ENCODE measurements at places on chromosomes 7 and 10.
A peak's percentile ranks its signal among the peaks of the same experiment; 100 is the strongest.

GRCh38 chr7:6284055-6284400, 11.6 kb upstream of the CYTH3 start:
- DNase-seq: no peak

- DNase-seq: peak; percentile 95
Measured at GRCh38 chr10:73529089-73529832, 33.4 kb upstream of the PPP3CB start.

DNA sequence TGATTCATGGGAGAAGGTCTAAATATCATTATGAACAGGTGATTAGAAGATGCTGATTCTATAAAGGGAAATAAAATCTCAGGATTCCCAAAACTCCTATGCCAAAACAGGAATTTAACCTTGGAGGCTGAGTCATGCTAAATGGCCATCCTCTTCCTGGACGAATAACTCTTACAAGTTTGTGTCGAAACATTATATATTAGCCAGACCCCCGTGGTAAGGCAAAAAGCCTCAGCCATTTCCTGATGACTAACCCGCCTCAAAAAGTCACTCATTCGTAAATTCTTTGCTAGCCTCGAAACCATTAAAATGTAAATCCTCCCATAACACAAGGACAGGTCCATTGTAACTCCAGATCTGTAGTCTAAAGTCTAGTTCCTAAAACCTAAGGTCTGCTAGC, 32.0 kb downstream of the CUL2 start:
- peak; percentile 20 for DNase-seq

DNA sequence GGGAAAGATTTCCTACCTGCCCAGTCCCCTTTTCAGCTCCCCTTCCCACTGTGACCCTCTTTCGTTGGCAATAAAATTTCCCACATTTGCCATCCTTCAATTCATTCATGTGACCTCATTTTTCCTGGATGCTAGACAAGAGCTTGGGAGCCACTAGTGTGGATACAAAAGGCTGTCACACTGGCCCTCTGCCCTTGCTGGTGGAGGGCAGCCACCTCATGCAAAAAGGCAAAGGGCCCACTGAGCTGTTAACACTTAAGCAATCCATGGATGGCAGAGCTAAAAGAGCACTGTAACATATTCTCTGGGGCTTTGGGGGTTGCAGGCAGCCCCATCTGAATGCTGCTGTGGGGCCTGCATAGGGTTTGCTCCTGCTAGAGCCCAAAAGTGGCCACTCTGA, 315.1 kb downstream of the NEBL start:
- DNase-seq: no peak

GRCh38 chr7:20021066-20021465, 196.1 kb downstream of the MACC1 start:
- DNase-seq: no peak

- DNase-seq: no peak
Measured at GRCh38 chr10:71073451-71074175, 138.8 kb upstream of the UNC5B start.

DNA sequence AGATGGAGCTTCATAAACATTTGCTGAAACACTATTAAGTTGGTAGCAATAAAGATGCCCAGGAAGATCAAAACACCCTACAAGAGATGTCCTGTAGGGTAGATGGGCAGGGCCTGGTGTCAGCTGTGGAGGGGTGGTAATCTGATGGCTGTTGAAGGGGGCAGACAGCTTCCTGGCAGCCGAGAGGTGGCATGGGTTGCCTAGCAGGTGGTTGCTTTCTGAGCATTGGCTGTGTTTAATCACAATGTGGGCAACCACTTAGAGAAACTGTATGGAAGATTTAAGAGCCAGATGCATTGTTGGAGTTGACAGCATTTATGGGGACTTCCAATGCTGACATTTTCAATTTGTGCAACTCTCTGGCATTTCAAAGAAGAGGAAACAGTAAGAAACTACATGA, 79.9 kb upstream of the SLC26A5 start:
- no peak for DNase-seq

DNA sequence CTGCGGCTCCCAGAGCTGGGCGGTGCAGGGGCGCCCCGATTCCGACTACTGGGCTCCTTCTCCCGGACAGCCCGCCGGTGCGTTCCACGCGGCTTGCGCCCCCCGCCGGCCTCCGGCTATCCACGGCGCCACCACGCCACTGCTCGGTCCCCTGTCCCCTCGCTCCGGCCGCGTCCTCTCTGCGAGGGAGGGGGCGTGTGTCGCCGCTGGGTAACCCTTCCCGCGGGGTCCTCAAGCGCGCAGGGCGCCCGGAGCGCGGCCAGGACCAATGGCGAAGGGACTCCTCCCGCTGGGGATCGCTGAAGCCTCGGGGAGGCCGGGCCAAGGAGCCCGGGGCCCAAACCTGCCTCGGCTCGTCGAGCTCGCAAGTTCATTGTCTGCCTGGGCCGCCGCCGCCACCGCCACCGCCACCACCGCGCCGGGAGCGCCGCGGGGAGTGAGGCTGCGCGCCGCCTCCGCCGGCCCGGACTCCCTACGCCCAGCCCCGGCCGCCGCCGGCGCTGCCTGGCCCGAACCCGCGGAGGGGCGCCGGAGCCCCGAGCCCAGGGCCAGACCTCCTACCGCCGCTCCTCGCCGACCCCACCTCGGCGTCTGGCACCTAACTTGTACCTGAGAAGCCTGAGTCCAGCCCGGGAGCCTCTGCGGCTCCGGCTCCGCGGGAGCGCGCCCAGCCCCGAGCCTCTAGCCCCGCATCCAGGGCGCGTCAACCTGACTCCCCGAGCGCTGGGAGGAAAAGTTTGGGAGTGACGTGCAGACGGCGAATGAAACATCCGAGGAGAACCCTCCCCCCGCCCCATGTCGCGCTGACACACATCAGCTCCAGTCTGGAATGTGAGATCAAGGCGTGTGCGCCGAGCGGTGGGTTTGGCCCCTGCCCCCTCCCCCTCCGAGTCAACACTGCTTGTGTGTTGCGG, at the start of gene CHST15:
TSS of gene CHST15 (minus strand) at position 739 of the 914 bp plus-strand sequence. CDS start 47,386 bp downstream, outside the sequence.
- peak; percentile 85 for DNase-seq

DNA sequence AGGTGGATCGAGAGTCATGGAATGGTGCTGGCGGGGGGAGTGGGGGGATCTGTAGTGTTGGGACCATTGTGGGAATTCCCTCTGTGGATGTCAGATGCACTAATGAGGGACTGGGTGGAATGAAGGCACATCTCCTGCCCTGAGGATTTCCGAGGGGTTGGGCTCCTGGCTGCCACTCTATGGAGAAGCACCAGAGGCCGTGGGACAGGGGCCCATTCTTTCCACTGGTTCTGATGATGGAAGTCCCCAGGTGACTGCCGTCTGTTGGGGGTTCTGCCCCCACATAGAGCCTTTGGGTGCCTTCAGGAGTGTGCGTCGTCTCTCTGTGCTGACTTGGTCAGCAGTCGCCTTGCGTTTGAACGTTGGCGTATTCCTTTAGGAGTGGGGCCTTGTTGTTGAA, 202.9 kb downstream of the GLRX3 start:
- no peak for DNase-seq

DNA sequence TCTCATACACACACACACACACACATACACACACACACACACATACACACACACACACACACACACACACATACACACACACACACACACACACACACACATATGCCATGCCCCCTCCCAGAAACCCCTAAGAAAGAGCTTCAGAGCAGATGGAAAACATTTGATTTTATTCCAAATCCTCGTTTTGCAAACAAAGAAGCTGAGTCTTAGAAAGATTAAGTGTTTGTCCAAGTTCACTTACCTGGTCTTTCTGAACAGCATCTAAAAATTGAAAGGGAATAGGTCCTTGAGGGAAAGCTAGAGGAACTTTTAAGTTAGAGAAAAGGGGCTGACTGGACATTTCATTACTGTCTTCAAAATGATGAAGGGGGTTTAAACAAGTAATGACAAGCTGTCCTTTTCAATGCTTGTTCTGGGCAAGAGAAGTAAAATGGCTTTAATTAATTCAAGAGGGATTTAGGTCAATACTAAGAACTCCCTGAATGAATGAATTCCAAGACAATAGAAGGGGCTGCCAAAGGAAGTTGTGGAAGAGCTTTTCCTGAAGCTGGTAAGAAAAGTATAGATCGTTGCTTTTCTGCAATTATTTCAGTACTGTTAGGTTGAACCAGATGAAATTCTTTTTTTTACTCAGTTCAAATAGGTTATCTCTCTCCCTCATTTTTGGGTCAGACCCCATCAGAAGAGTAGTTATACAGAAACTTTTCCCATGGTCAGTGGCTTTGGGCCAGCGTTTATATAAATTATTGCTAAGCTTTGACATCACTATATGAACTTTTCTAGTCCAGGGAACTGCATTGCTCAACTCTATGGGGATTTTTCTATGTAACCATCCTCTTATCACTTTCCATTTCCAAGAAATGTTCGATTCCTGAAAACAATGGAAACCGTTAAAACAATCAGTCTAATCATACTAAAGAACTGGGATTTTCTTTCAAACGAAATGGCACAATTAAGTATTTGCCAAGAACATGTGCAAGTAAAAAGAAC, 261.4 kb downstream of the MTERF1 start:
- no peak for DNase-seq

DNA sequence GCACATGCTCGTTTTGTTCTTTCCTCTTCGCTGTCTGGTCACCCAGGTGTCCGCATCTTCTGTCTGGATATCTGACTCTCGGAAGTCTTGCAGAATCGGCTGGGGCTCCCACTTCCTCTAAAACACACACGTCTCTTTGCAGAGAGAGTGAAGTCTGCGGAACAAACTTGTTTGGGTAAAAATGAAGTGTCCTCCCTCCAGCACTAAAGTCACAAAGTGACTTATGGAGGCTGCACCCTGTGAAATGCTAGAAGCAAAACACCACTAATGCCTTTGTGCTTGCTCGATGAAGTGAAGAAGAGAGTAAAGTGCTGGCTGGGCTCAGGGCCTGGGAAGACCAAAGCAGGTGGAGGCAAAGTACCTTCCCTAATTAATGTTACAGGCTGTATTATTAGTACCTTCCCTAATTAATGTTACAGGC, 71.4 kb downstream of the FGFR2 start:
- DNase-seq: no peak

GRCh38 chr10:114525368-114525949, 121.2 kb upstream of the AFAP1L2 start:
- no peak for DNase-seq

DNA sequence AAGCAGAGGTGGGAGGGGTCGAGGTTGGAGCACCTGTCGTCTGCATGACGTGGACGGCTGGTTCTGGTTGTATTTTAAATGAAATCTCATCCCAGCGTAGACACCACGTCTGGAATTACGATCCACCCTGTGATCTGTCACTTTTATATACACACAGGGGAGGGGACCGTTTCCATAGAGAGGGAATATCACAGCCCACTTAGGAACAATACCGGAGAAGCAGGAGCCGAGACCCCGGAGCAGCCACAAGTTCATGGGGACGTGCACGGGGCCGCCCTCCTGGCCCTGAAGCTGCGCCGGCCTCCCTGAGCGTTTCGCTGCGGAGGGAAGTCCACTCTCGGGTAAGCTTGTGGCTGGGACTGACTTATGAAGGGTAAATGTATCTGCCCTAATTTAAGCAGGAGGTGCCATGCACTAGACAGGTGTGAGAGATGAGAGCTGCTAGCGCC, at the start of gene UCN3:
TSS of gene UCN3 (plus strand) at position 77 of the 449 bp plus-strand sequence. CDS start 8,755 bp downstream, outside the sequence.
- DNase-seq: peak; percentile 21

DNA sequence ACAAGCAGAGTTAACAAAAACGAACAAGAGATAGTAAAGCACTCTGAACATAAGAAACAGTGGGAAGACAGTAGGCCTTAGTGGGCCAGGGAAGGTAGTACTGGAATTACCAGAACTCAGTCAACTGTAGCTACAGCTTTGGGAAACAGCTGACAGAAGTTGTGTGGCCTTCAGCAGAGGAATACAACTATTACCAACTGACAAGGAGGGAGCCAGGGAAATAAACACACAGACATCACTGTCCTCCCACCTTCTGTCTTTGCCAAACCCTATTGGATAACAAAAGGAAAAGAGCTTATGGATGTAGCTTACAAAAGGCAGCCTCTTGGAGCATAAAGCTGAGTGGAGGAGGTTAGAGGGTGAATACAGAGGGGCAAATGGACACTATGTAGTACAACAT, 15.4 kb downstream of the MICU1 start:
- no peak for DNase-seq
